ENCODE measurements at places on chromosomes 13 and 19. TPM values are rescaled to one million over a fixed set of nuclear protein-coding genes. Genes with fewer than 3 reads are reported as not detected.
A peak's percentile ranks its signal among the peaks of the same experiment; 100 is the strongest.

DNA sequence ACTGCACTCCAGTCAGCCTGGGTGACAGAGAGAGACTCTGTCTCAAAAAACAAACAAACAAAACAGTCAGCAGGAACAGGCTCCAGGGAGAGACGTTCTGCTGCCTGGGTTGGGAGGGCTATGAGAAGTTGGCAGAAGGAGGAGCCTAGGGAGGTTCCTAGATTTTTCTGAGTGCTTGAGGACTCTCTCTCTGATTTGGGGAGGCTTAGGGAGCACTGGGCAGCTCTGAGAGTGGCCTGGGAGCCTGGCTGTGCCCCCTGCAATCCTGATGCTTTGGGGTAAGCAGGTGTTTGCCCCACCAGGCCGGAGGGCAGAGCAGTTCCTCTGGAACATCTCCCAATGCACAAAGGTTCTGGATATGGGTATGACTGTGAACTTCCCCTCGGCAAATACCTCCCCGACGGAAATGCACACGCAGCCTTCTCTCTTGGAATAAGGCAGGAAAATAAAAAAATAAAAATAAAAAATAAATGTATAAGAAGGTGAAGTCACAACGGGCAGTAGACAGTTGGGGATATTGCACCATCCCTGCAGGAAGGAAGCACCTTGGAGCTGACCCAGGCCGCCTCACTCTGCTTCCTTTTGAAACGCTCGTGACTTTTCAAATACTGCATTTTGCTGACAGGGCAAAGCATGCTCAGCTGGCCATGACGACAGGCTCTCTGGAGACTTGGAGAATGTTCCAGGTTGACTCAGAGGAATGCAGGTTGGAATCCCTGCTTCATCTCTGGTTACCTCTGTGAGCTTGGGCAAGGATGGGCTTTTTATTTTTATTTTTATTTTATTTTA lies 26.5 kb upstream of the HOMER3 start:
- H3K36me3 ChIP-seq, result no peaks in the 10 kb centered on the region
- peak; percentile 85 for DNase-seq
- H3K4me3 ChIP-seq, result no peak overlapping the region
- peak overlapping the region; percentile 90 for H3K27ac ChIP-seq
- H3K4me1 ChIP-seq, result peaks cover 9% of the 10 kb centered on the region
- H3K27me3 ChIP-seq, result peaks cover 2% of the 10 kb centered on the region

DNA sequence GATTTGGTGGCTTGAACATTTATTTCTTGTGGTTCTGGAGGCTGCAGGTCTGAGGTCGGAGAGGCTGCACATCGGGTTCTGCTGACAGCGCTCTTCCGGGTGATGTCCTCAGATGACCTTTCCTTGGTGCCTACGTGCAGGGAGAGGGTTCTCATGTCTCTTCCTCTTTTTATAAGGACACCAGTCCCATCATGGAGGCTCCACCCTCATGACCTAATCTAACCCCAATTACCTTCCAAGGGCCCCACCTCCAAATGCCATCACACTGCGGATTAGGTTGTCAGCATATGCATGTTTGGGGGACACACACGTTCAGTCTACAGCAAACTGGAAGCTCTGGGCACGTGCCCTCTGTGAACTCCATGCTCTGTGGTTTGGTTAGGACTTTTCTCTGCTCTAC lies 338.6 kb downstream of the FGF9 start:
- H3K27ac ChIP-seq, result no peak overlapping the region
- no peak overlapping the region for H3K4me3 ChIP-seq
- H3K4me1 ChIP-seq, result no peaks in the 10 kb centered on the region
- no peaks in the 10 kb centered on the region for H3K36me3 ChIP-seq
- no peak for DNase-seq
- H3K27me3 ChIP-seq, result no peaks in the 10 kb centered on the region

GRCh38 chr19:21483589-21484170 lies 21.7 kb upstream of the ZNF429 start:
- no peaks in the 10 kb centered on the region for H3K36me3 ChIP-seq
- H3K4me1 ChIP-seq, result no peaks in the 10 kb centered on the region
- no peak overlapping the region for H3K27ac ChIP-seq
- H3K27me3 ChIP-seq, result no peaks in the 10 kb centered on the region
- H3K4me3 ChIP-seq, result no peak overlapping the region

The POLR1D gene
- 98.0 TPM for total RNA-seq

The ZNF497 gene
- total RNA-seq, result 2.2 TPM
